ENCODE measurements at places on chromosomes 16 and 17. TPM values are rescaled to one million over a fixed set of nuclear protein-coding genes. Genes with fewer than 3 reads are reported as not detected.

GRCh38 chr16:22813223-22813947, 577 bp upstream of the HS3ST2 start:
- no peak for DNase-seq

The SLC16A5 gene
- polyA plus RNA-seq: 1.5 TPM

DNA sequence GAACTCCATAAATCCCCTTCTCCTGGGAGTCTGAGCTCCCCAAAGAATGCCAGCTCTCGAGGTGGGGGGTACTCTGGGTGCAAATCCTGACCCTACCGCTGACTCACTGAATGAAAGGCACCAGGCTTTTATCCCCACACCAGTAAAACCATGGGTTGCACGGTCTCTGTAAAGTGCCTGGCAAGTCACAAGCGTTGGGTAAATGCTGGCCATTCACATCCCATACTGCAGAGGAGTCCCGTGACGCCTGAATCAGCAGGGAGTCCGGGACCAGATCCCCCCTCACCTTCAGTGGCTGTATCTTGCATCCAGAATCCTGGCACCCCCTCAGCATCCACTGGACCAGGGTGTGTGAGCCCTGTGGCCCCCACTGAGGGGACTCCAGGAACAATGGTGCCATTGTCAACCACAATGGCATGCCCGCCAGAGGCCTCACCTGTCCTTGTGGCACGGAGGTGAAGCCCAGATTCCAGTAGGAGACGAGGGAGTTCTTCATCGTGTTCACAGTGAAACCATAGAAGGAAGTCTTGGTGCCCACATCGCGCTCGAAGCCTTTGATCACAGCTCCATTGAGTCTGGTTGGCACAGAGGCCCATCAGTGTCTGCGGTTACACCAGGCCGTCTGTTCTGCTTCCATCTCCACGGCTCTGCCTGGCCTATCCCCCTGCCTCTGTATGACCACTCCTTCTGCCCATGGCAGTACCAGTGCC, 13.3 kb downstream of the ST6GALNAC2 start:
- no peak for DNase-seq

The DNAJA3 gene
- 32.7 TPM for polyA plus RNA-seq

GRCh38 chr17:29138971-29139691, 41.1 kb downstream of the MYO18A start:
- DNase-seq: peak; percentile 32

DNA sequence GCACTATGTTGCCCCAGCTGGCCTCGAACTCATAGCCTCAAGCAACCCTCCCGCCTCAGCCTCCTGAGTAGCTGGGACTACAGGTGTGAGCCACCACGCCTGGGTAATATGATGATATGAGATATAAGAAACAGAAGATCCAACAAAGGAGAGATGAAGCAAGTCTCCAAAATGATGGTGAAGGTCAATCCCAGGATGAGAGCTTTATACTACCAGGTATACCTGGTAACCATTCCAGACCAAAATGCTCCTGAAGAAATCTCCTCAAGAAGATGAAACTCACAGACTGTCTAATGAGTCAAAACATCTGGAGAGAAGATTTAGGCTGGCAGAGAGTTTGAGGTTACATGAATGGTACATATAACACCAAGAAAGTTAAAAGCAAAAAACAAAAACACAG, 24.5 kb downstream of the INTS2 start:
- no peak for DNase-seq

GRCh38 chr16:79186196-79186595, 414.3 kb downstream of the MAF start:
- no peak for DNase-seq

The SPATA32 gene
- polyA plus RNA-seq: not detected
